Posterior cingulate gyrus (tissue), 11 donors: ENCODE measurements at places on chromosomes 5 and 9.

DNA sequence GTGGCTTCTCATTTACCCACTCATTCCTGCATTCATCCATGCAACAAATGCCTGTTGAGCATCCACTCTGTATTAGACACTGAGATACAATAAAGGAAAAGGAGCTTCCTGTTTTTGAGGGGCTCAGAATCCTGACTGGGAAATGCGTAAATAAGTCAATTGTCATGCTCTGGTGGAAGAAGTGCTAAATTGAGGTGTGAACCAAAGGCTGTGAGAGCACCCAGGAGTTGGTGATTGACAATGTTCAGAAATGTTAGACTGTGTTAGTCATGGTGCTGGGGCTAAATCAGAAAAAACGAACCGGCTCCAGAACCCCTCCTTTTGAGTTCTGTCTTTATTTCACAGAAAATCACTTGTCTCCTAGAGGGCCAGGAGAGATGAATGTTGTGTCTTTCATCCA, 558.6 kb upstream of the SGCD start:
- DNase-seq, result no peak

- DNase-seq, result no peak
These were observed 292.1 kb upstream of the RORB start for GRCh38 chr9:74205056-74205455.

DNA sequence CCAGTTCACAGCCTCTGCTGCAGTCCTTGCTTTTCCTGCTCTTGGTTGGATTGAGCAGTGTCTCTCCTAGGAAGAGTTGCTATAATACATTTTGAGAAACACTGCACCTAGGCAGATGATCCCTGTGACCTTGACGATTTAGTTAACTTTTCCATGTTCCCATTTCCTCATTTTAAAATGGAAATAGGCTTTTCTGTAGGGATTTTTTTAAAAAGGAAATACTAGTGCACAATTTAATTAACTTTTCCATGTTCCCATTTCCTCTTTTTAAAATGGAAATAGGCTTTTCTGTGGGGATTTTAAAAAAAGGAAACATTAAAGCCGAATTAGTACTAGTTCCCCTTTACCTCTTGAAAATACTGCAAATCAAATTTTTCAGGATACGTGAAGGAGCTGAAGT, 4.7 kb downstream of the ATP6V0E1 start:
- no peak for DNase-seq

- DNase-seq, result peak; percentile 66
These were observed at the start of gene IL11RA for GRCh38 chr9:34651876-34652601. IL11RA (plus strand) TSS chr9:34652185; CDS start chr9:34655218, 3,033 bp downstream.

- no peak for DNase-seq
These were observed 47.2 kb downstream of the EBF1 start for GRCh38 chr5:159052401-159053011.

DNA sequence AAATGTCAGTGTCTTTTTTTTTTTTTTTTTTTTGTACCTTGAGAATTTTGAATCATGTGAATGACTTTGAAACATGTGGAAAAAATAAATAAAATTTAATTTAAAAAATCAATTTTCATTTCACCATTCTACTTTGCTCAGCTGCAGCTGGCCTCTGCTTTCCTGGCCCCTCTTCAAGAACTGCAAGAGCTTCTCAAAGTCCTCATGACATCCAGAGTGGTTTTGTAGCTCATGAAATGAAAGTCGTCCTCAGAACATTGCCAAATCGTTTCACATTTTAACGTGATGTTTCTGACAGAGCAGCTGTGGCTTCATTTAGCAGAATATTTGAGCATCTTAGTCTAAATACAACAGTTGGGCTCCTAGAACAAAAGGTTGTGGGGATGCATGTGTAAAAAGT, 47.9 kb upstream of the TMEM215 start:
- DNase-seq, result no peak

DNA sequence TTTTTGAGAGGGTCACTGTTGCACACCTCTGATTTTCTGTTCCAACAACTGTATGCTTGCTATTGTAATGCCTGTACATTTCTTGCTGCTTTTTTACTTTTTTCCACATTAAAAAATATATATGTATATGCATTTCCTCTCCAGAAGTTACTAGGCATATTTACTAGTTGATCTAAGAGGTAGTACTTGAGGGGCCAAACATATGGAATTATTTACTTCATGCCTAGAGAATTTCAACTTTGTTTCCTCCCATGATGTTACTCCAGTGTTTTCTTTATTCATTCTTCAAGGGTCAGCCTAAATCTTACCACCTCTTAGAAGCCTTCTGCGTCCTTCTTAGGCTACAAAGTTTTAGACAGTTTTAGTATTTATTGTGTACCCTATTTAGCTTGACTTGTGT, 122.7 kb downstream of the NMUR2 start:
- DNase-seq, result no peak

DNA sequence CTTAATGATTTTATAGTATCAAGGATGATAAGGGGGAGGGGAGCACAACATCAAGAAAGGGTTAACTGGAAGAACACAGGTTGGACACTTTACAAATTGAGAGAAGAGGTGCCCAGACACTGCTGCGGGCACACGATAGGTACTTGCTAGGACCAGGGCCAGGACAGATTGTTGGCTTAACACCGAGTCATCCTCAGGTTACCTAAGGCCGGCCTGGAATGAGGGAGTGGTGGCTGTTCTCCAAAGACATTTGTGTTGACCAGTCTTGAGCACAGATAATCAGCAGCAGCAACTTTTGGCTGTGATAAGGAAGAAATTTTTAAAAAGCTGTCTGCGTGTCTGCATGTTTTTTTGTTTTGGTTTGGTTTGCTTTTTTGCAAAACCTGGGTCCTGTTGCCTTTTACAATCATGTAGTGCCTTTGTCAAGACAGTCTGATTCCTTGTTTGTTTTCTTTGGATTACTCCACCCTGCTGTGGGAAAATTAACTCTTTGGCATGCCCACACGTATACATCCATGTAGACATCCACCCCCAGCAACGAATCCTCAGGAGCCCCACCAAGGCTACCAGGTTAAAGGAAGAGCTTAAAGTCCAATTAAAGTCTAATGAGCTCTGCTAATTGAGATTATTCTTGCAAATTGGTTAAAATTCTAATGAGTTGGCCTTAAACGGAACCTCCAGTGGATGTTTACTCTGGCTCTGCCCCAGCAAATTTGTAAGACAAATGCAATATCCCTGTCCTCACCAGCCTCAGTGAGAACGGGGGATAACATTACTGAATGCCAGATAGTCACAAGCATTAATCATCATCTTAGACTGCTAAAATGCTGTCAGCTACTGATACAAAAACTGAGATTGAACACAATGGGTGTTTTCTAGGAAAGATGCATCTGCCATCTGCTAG, 382.3 kb downstream of the ACTL7B start:
- no peak for DNase-seq

DNA sequence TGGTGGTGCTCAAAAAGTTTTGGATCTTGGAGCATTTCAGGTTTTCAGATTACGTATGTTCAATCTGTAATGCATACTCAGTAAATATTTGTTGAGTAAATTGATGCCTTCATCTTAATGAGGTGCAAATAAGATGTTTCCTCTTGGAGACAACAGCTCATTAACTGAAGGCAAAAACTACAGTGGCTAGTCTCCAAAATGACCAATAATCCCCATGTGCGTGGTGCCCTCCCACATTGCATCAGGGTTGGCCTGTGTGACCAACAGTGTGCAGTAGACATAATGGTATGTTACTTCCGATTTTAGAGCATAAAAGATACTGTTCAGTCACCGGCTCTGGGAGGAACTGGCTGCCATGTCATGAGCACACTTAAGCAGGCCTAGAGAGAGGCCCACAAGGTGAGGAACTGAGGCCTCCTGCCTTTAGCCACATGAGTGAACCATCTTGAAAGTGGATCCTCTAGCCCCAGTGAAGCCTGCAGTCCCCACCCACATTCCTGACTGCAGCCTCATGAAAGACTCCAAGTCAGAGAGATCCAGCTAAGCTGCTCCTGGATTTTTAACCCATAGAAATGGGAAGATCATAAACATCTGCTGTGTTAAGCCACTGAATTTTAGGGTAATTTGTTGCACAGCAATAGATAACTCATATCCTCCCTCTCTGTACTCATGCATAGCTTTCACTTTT, 55.7 kb downstream of the LIFR start:
- DNase-seq, result no peak

GRCh38 chr9:3865141-3865772, 339.5 kb upstream of the RFX3 start:
- no peak for DNase-seq

- DNase-seq, result no peak
These were observed 37.0 kb downstream of the DPYSL3 start for GRCh38 chr5:147472664-147473475.

GRCh38 chr9:128335161-128335560, 5.2 kb upstream of the SLC27A4 start:
- no peak for DNase-seq

DNA sequence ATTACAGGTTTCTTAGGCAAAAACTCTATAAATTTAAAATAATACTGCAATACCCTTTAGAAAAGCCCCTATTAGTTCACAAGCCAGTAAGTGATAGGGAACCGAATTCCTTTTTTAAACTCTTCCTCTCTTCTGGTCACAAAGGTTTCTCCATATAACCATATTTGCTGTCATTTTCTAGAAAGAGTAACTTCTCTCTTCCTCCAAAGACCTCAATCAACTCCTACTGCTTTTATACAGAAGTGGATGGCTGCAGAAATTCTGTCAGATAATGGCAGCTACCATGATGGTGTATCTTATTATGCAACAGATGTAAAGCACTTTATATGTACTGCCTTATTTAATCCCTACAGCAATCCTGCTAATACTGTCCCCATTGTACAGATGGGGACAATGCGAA, 6.2 kb downstream of the TUT7 start:
- DNase-seq, result no peak

- DNase-seq, result no peak
These were observed 25.4 kb upstream of the MYOT start for GRCh38 chr5:137842296-137842695.

DNA sequence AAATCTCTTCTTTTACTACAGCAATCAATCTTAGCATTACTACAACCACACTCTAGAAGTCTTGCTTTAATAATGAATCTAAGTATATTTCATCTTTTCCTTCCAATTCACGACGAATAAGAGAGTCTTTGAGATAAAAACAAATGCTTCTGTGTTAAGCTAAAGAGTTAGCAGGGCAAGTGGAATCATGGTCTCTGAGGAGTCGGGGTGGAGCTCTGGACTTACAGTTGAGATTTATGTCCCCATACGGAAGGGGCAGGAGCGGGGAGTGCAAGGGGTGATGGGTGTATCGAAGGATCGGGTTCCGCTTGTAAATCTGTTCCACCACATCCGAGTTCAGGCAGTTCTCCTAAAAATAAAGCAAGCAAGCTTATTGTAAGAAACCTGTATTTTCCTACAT, 59.0 kb upstream of the RETREG1 start:
- DNase-seq, result no peak

- DNase-seq, result no peak
These were observed 24.9 kb upstream of the CRHBP start for GRCh38 chr5:76927961-76928360.

GRCh38 chr9:23586906-23587305, 239.1 kb downstream of the ELAVL2 start:
- DNase-seq, result no peak

GRCh38 chr9:110908894-110909293, 129.4 kb downstream of the LPAR1 start:
- DNase-seq, result no peak

GRCh38 chr5:141420855-141421488, at the start of gene PCDHGA11:
PCDHGA11 (plus strand) TSS chr5:141421051; CDS start chr5:141421228, 177 bp downstream.
- no peak for DNase-seq

DNA sequence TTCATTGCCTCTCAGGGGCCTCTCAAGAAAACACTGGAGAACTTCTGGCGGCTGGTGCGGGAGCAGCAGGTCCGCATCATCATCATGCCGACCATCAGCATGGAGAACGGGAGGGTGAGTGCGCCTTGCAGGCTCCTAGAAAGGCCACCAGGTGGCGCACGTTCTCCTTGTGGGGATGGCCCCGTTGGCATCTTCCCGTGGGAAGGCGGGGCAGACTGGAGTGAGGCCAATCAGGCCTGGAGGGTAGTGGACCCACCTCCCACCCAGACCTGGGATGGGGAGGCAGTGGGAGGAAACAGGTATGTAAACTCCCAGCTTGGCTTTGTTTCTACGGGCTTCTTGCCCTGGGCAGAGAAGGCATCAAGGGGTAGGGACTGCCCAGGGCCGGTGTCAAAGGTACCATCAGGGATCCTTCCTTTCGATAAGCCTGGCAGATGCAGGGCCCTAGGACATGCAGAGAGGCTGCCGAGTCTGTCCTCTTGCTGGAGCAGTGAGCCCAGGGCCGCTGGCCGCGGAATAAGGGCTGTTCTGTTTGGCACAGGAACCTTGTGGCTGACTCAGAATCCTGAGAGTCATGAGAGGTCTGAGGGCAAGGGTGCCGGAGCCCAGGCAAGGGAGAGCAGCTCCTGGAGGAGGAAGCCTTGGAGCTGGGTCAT, 18.9 kb upstream of the SPTLC1 start:
- peak; percentile 92 for DNase-seq

- no peak for DNase-seq
These were observed 28.7 kb downstream of the XPA start for GRCh38 chr9:97668485-97668884.

GRCh38 chr9:7536310-7536939, 263.2 kb downstream of the DMAC1 start:
- no peak for DNase-seq

- DNase-seq, result peak; percentile 46
These were observed 64.2 kb downstream of the MRPL36 start for GRCh38 chr5:1735320-1735970.

DNA sequence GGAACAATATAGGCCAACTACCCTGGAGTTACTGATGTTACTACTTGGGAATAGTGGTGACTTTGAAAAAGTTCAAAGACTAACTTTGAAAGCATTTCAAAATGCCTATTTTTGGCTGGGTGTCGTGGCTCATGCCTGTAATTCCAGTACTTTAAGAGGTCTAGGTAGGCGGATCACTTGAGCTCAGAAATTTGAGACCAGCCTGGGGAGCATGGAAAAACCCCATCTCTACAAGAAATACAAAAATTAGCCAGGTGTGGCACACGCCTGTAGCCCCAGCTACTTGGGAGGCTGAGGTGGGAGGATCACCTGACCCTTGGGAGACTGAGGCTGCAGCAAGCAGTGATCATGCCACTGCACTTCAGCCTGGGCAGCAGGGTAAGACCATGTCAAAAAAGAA, 105.3 kb downstream of the ARRDC3 start:
- no peak for DNase-seq

DNA sequence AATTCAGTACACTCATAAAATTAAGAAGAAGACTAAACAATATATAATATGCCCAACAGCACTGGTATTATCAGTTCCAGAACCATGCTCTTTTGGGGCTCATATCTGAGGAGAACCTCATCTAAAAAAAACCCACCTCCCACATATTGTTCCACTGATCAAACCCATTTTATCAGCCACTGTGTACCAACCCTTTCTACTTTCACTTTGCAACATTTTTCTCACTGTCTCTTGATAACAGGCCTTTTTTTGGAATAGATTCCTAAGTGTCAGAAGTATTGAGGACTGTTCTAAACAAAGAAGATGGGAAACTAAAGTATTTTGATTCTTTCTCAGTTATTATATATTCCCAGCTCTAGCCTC, 173.2 kb downstream of the GABRB2 start:
- DNase-seq, result no peak

- DNase-seq, result no peak
These were observed 17.3 kb upstream of the TNIP1 start for GRCh38 chr5:151097820-151098767.

GRCh38 chr9:111900151-111900857, 3.7 kb downstream of the UGCG start:
- DNase-seq, result no peak

- no peak for DNase-seq
These were observed 214.7 kb upstream of the NMUR2 start for GRCh38 chr5:152619756-152620155.
